Type B pancreatic cell (in vitro differentiated cells): ENCODE measurements at places on chromosomes 1 and 21.

GRCh38 chr1:12580054-12580887 is 37.7 kb downstream of the DHRS3 start:
- DNase-seq = no peak

DNA sequence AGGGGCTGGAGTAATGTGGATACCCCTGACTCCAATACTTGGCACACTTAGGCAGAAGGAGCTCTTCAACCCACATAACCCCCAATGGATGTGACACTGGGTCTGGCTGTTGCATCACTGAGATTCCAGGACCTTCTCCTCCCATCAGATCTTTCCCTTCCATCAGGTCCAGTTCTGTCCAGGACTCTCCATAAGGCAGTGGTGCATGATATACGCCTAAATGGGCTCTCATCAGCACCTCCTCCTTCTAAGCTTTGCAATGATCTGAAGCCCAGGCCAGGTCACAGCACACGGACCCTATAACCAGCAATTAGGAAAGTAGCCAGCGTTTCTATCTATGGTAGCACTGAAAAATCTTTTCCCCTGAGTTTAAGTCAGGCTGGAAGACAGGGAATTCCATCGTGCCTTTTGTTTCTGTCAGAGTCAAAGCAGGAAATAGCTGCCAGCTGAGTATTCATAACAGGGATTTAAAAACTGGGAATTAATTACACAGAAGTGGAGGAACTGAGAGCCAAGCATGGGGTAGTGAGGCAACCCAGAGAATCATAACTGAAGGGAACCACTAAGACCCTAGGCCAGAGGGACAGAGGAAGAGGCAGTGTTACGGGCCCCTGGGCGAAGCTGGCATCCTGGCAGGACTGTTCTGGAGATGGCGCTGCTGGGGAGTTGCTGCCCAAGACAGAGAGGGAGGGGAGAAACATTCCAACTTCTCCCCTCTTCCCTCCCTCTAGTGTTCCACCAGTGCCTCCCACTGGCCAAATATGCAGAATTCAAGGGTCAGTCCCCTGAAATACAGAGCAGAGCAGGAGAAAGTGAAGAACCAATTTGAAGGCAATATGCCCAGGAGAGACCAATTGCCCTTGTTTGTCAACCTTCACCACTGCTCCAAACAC is 37.5 kb upstream of the HOOK1 start:
- no peak for DNase-seq

DNA sequence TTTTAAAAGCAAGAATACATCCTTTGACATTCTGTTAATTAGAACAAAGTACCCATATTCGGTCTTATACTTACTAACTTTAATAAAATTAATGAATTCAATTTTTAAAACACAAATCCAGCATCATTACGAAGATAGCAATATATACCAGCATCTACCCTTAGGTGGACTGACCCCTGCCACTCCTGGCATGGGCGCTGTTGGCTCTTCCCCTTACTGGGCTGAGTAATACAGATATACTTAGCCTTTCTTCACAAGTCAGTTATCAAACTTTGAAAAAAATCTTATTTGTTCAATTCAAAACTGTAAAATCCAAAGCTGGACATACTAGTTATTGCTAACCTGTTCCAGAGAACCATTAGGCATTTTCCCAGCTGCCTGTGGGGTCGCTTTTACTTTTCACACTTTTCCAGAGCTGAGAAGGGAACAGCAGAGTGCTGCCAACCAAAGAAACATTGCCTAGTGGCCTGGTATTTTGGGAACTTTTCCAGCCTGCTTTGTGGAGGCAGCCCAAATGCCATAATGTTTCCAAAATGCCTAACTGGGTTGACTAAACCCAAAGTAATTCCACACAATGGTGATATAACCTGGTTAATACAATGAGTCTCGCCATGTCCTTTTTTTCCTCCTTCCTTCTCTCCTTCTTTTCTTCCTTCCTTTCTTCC is 424.7 kb upstream of the ADGRL2 start:
- DNase-seq = no peak

- DNase-seq = no peak
These were observed 1.0 kb upstream of the OR10J4 start for GRCh38 chr1:159430985-159431384.

- DNase-seq = no peak
These were observed 895 bp upstream of the PDZK1 start for GRCh38 chr1:145708063-145708462.

DNA sequence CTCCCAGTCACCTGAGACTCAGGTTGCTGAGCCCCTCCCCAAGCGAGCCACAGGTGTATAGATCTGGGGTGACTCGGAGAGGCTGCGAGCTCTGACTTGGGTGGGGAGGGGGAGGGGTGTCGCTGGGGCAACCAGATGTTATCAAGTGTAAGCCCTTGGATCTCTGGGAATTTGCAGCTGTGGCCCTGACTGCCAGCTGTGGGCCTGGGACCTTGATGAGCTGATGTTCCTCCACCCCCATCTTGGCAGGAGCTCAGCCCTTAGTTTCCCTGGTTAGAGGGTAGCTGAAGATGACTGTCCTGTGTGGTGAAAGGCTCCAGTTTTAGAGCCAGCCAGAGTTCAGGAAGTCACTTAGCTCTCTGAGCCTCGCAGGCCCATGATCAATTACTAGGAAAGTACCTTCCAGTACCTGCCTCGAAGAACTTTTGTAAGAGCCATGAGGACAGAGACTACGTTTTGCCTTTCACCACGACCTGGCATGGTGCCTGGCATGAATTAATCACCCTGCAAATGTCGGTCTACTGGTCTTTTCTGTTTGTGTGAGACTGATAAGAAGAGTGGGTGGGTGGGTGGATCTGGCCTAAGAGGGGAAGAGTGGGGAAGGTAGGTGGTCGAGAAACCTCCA is 55.8 kb downstream of the YARS1 start:
- DNase-seq = no peak

DNA sequence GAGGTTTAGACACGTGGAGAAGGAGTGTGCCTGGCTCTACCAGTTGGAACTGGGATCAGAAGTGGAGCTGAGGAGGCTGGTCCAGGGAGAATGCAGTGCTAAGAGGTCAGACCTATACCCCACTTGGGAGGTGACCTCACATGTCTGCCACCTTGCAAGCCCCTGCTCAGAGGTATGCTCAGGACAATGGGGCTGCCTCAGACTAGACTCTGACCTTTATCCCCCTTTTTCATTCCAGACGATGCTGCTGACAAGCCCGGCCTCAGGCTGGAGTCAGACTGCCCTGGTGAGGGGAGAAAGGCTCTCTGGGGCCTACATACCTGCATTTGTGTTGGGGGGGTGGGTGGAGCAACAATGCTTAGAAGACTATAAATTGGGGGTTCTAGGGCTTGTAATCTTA is 5.2 kb downstream of the KCNJ10 start:
- no peak for DNase-seq

DNA sequence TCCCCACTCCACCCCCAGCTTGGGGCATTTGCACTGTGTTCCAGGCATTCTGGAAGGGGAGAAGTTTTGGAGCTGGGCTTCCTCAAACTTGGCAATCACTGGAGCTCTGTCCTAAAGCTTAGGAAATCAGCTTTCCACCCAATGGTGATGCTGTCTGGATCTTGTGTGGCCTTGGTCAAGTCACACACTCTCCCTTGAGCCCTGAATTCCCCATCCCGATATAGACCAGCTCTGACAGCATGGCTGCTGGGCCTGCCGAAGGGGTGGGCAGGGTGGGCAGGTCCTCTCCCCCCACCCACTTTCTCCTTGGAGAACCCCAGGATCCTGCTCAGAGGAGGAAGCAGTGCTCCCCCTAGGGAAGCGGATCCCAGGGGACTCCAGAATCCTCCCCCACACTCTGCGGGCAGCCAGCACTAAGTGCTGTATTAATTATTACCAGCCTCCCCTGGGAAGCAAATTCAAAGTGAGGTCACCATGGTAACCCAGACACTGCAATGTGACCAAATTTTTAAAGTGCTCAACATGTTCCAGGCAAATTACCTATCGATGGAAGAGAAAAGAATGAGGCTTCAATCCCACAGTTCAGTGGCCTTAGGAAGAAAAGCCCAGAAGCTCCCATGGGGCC is 21.3 kb upstream of the LDLRAP1 start:
- no peak for DNase-seq

DNA sequence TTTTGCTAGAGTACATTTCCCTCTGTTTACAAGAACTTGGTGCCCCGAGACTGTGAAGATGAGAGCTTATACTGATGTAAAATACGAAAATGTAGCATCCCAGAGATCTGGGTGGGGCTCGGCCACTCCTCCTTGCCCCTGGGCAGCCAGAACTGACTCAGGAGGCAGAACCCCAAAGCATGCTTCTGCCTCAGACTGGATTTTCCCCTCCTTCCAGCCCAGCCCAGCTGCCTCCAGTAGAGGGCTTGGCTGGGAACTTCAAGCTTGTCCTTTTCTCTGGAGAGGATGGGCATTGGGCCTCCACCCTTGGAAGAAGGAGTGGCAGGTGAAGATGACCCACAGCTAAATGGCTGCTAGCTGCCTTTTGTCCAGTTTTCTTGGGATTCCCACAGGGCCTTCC is 24.3 kb upstream of the BTG2 start:
- no peak for DNase-seq

DNA sequence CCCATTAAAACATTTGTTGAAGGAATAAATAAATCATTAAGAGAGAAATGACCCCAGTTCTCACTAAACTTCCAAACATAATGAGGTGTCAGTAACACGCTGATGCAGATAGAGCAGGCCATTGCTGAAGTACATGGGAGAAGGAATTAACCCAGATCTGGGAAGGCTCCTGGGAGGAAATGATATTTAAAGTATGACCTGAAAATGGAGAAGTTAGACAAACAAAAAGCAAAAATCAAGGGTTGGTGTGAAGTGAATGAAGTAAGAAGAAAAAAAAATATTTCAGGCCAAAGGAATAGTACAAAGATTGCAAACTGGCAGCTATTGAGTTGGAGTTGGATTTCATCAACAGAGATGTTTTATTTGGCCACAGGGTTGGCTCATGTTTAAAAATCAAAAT is 71.4 kb downstream of the RGS2 start:
- DNase-seq = no peak

DNA sequence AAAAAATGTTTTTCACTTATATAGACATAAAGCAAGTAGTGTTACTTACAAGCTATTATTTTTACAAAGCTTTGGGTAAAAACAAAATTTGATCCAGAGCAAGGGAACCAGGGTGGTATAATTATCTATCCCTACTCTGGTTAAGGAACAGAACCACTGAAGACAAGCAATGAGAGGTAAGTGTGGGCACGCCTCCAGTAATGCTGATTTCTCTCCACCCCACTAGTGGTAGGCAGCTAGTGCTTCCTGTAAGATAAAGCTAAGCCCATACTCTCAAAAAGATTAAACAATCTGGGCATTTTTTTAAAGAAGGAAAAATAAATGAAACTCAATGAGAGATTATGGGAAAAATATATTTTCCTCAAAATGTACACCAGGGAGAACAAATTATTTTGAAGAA is 22.1 kb downstream of the TFB2M start:
- DNase-seq = no peak

DNA sequence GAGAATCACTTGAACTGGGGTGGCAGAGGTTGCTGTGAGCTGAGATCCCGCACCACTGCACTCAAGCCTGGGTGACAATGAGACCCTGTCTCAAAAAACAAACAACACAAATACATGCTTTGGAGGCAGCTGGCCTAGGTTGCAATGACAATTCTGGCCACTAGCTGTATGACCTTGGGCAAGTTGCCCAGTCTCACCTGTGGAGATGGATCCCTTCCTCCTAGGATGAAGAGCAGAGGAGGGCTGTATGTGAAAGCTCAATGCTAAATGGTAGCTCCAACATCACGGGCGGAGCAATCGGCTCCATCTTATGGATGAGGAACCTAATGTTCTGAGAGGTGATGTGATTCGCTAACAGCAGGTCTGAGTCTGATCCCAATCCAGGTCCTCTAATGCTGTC is 20.6 kb downstream of the ADORA1 start:
- no peak for DNase-seq

DNA sequence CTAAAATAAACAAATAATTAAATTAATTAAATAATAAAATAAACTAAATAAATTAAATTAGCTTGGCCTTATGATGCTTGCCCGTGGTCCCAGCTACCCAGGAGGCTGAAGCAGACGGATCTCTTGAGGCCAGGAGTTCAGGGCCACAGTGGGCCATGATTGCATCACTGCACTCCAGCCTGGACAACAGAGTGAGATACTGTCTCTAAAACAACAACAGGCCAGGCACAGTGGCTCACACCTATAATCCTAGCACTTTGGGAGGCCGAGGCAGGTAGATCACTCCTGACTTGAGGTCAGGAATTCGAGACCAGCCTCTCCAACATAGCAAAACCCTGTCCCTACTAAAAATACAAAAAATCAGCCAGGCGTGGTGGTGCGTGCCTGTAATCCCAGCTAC is 12.2 kb upstream of the PINK1 start:
- no peak for DNase-seq

DNA sequence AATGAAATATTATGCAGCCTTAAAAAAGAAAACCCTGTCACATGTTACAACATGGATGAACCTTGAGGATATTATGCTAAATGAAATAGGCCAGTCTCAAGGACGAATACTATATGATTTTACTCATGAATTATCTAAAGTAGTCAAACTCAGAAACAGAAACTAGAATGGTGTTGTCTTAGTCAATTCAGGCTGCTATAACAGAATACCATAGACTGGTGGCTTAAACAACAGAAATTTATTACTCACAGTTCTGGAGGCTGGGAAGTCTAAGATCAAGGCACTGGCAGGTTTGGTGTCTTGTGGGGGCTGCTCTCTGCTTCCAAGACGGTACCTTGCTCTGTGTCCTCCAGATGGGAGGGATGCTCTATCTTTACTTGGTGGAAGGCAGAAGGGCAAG is 113.8 kb upstream of the DNAH14 start:
- DNase-seq = no peak

GRCh38 chr1:25485536-25486411 is 55.1 kb downstream of the MACO1 start:
- DNase-seq = no peak

- no peak for DNase-seq
These were observed 747 bp downstream of the STX6 start for GRCh38 chr1:181021811-181022434.

- no peak for DNase-seq
These were observed 66.3 kb upstream of the NTPCR start for GRCh38 chr1:232883992-232884661.

GRCh38 chr1:169287280-169287679 is 80.3 kb downstream of the NME7 start:
- no peak for DNase-seq

GRCh38 chr1:197951617-197952175 is 34.5 kb downstream of the LHX9 start:
- DNase-seq = no peak

DNA sequence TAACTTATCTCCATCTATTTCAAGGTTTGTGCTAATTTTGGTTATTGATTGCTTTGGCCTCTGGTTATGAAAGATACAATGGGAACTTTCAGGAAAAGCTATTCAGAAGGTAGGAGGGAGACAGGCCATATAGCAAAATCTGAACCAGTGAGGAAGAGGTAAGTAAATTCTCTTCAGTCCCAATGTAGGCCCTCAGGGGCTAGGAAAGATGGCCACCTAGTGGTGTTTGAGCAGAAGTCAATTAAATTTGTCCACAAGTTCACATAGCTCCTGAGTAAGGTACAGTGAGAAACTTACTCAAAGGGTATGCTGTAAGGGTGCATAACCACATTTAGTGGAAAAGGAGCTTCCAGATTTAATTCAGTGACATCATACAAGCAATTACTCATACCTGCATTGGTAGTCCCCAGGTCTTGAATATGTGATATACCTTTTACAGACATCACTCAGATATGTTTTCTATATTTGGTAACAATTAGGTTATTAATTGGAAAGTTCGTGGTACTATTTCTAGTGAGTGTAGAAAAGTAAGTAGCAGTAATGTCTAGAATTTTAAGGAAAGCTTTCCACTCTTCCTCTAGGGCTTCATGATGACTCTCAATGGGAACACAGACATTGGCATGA is 21.4 kb upstream of the FMO1 start:
- no peak for DNase-seq
